ENCODE measurements at places on chromosomes 11 and 22.

GRCh38 chr11:65403607-65404121 lies 17.2 kb downstream of the FRMD8 start:
- DNase-seq, result no peak

DNA sequence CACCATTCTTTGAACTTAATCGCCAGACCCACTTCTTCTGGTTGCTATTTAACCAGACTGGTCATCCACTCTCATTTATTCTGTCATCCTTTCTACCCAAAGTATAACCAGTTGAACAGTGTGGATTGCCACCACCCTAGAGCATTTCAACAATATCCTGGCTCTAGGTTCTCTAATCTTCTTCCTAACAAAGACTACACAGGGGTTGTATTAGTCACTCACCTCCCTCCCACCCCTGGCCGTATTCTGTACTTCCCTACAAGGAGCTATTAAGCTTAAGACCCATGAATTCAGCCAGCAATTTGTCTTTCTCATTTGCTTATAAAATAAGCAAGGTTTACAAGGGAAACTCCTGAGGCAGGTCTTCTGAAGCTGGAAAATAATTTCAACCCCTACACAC lies 46.9 kb upstream of the CEP126 start:
- DNase-seq, result peak; percentile 34

GRCh38 chr11:76236092-76236999 lies 30.0 kb upstream of the WNT11 start:
- DNase-seq, result peak; percentile 31

DNA sequence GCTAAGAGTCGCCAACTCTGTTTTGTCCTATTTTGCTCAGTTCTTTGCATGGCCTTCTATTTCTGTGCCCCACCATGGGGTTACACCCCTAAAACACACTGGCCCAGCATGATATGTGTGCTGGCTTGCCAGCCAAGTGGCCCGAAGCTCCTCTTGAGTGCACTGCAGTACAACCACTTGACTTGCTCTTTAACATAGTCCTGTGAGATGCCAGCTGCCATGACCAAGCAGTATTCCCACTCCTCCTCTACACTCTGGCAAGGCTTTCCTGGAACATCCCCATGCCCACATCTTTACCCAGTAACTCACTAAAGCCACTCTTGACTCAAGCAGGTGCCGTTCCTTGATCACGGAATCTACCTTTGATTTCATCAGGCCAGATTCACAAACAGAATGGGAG lies 102.9 kb upstream of the GAL start:
- no peak for DNase-seq

DNA sequence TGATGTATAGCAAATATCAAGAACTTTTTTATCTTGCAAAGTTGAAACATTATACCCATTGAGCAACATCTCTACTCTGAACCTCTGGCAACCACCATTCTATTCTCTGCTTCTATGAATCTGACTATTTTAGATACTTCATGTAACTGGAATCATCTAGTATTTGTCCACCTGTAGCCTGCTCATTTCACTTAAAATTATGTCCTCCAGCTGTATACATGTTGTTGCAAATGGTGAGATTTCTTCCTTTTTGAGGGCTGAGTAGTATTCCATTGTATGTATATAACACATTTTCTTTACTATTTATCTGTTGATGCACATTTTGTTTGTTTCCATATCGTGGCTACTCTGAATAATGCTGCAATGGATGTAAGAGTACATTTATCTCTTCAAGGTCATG lies 476.3 kb upstream of the LRRC4C start:
- DNase-seq, result no peak

DNA sequence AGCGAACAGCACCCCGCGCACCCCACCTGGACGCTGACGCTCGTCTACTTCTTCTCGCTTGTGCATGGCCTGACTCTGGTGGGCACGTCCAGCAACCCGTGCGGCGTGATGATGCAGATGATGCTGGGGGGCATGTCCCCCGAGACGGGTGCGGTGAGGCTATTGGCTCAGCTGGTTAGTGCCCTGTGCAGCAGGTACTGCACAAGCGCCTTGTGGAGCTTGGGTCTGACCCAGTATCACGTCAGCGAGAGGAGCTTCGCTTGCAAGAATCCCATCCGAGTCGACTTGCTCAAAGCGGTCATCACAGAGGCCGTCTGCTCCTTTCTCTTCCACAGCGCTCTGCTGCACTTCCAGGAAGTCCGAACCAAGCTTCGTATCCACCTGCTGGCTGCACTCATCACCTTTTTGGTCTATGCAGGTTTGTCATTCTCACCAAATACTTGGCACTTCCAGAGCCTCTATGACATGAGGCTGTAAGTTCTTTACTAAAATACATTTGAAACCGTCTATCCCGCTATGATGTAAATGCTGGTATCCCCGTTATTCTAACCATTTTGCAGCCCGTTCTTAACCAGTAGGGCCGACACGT lies 535 bp downstream of the AQP11 start:
- DNase-seq, result peak; percentile 66

DNA sequence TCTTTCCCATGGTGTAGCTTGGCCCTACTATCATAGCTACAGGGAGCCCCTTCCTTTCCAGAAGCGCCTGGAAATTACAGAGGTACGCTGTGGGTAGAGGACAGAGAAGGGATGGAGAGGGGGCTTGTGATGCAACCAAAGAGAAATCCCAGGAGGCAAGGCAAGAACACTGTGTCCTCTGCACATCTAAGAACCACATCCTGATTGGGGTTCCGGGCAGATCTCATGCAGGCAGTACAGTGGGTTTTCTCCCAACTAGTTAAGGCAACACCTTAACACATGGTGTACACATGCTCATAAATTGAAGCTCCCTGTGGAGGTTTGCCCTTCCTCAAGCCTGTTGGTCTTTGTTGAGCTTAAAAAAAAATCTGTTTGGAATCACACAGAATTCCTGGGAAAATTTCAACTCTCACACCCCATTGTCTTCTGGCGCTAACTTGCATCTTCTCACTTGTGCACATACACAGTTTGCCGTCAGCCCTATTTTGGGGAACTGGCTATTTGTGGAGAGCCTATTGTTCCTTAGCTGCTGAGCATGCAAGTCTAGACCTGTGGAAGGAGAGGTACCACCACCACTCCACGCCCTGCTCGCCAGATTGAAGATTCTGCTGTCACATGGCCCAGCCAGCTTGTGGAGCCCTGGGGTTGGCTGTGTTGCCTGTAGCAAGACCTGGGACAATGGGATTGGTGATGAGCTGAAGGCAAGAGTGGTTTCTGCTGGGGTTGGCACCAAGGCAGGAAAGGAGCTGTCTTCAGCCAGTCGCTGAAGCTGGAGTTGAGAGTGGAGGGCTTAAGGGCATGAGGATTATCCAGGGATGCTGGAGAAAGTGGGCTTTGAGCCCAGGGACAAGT lies 52.4 kb downstream of the ALX4 start:
- peak; percentile 62 for DNase-seq

DNA sequence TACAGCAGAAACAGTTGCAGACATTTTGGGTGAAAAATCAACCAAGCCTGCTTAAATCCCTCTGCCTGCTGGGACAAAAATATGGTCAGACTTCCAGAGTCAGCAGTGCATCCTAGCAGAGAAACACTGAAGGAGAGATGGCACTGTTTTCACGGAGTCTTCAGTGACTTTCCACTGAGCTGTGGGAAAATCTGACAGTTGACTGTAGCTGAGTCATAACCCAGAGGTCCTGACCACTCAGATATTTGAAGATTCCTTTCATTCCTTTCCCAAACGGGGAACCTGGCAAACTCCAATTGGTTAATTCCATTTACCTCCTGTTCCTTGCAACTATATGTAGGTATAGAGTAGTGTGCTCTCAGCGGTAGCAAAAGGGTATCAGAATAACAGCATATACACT lies 20.9 kb upstream of the UPB1 start:
- peak; percentile 95 for DNase-seq

GRCh38 chr11:97909614-97910399 lies 1110.9 kb upstream of the CNTN5 start:
- DNase-seq, result peak; percentile 50

GRCh38 chr11:7869467-7869866 lies 61.6 kb downstream of the OR10A6 start:
- DNase-seq, result peak; percentile 73

DNA sequence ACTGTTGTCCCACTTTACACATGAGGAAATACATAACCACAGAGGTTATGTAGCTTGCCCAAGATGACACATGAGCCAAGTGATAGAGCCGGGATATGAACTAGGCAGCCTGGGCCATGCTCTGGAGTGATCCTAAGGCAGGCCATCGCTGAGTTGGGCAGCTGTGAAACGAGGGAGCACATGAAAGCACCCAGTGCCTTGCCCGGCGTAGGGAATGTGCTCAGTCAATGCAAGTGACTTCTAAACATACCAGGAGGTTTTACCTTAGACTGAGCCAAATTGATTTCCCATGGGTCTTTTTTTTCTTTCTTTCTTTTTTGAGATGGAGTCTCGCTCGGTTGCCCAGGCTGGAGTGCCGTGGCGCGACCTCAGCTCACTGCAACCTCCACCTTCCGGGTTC lies 10.5 kb downstream of the GRIK4 start:
- DNase-seq, result no peak

GRCh38 chr11:356610-357009 lies 12.7 kb upstream of the B4GALNT4 start:
- DNase-seq, result no peak

GRCh38 chr11:80320226-80320625 lies 879.4 kb upstream of the TENM4 start:
- no peak for DNase-seq

DNA sequence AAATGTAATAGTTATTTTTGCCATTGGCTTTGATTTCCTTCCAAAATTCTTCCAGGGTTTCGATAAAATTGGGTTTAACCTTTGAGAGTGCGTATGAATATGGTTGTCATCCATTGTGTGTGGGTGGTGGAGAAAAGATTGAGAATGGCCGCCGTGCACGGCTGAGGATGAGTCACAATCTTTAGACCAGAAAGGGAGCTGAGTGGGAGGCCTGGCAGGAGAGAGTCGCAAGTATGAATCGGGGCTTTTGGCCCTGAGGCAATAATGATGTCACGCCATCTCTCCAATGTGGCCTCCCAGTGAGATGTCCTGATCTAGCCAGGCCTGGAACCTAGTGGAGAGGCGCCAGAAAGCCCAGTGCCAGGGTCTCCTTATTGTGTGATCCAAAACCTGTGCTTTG lies 33.1 kb upstream of the SMPD1 start:
- peak; percentile 80 for DNase-seq

GRCh38 chr11:44840085-44840478 lies 110.6 kb downstream of the TP53I11 start:
- no peak for DNase-seq

GRCh38 chr11:86245369-86246292 lies 1.1 kb downstream of the EED start:
- DNase-seq, result peak; percentile 13

DNA sequence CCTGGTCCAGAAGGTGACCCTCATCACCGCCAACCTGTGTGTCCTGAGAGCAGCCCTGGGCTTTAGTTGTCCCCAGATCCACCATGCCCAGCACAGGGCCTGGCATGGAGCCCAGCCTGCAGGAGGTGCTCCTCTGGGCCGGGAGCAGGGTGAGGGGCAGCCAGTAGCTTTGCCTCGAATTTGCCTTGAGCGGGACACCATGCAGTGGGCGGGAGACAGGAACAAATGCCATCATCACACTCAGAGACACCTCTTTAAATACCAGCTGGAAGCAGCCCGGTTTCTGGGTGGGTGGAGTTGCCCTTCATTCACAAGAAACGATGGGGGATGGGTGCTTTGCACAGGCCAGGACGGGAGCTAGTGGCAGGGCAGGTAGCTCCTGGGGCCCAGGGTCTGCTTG lies 19.3 kb downstream of the FLRT1 start:
- no peak for DNase-seq

DNA sequence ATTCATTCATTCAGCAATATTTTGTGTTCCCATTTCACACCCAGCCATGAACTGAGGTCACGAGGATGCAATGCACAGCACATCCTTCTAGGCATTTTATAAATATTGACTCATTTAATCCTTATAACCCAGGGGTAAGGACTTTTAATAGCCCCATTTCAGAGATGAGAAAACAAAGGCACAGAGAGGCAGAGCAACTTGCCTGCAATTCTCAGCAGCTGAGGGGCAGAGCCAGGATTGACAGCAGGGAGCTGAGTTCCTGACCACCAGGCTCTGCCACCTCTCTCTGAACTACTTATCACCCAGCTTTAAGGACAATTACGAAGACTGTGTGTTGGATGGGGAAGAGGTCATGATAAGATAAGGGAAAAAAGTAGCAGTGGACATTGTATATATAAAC lies 12.8 kb upstream of the FGF3 start:
- no peak for DNase-seq

GRCh38 chr22:42357221-42357620 lies 75.0 kb downstream of the NFAM1 start:
- no peak for DNase-seq

DNA sequence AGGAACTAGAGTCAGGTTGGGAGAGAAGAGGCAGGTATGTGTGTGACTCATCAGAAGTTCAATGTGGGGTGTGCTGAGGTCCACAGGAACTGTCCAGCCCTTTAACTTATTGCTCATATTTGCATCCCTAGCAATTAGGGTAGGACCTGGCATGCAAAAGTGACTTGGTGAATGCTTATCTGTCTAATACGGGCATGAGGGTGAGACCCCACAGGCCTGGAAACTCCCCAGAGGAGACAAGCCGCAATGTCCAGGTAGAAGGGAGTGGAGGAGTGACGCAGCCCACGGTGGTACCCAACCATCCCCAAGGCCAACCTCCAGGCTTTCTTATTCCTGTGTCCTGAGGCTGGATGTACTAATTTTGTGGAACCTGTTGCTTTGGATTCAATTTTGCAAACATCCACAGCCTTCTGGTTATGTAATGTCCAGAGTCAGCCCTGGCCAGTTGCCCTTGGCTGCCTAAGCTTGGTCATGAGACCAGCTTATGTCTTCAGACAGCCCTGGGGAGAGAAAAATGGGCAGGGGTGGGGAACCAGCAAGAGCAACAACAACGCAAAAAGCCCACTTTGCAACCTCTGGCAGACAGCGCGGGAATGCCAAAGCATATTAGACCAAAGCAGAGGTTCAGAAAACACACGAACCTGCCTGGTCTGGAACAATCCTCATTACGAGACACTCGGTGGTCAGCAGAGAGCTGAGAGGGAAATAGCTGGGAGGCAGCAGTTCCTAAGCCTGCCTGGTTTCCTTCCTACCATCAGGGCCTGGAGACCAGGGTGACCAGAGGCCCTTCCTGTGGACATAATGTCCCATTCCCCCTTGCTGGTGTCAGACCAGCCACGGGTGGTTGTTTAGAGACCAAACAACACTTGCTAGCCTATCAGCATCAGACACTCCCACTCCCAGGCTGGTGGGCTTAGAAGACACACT lies 49.3 kb downstream of the TIMP3 start:
- DNase-seq, result peak; percentile 77

GRCh38 chr22:18994056-18994455 lies 58.0 kb upstream of the PRODH start:
- DNase-seq, result no peak

- DNase-seq, result no peak
Observed at GRCh38 chr11:7632211-7632610, 41.1 kb downstream of the CYB5R2 start.
